Stimulated activated naive CD8-positive, alpha-beta T cell treated with anti-CD3 and anti-CD28 coated beads, Interleukin-15, amount 100 ng/mL, for 72 hours (primary cell): ENCODE measurements at places on chromosomes 5 and 9.
A peak's percentile ranks its signal among the peaks of the same experiment; 100 is the strongest.

DNA sequence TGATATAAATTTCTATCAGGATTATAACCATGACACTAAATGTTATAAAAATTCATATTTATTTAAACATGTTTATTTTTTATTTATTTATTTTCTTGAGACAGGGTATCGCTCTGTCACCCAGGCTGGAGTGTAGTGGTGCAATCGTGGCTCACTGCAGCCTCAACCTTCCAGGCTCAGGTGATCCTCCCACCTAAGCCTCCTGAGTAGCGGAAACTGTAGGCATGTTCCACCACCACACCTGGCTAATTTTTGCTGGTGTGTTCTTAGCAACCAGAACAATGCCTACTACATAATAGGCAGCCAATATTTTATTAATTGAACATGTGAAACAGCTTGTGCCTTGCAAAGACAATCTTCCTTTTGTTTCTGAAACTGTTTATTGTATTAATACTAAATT is 6.5 kb upstream of the PTBP3 start:
- no peak for DNase-seq

- DNase-seq, result no peak
Measured at GRCh38 chr9:129850821-129851550, 15.7 kb downstream of the USP20 start.

DNA sequence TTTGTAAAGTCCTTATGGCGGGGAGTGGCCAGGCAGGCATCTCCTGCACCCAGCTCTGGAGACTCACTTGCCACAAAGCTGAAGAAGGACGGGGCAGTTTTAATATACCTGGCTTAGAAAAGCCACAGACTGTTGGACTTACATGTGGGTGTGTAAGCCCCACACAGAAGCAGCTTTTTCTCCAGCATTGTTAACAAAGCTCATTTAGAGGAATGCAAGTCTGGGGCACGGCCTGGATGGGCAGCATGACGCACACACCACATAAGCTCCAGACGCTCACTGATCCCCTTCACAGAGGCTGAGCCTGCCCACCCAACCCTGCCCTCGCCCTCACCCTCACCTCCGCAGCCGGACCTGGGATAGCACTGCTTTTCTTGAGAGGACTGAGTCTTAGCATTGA is 58.0 kb upstream of the PDE8B start:
- DNase-seq, result no peak

DNA sequence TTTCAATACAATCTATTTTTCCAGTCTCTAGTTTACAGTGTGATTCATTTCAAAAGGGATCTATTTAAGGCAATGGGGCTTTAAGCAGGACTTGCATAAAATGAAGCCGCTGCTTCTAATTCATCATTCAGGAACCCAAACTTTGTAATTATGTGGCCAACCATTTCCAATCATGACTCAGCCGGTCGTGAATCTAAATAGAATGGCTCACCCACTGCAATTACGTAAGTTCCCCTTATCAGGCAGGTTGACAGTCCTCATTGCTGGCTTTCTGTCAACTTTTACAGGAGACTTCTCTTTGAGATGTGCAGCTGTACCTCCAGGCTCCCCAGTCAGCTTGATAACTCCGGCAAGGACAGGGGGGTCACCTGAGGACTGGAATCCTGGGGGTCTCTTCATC is 152.8 kb upstream of the DAP start:
- DNase-seq, result no peak

GRCh38 chr9:124329206-124329792 is 71.5 kb downstream of the NEK6 start:
- DNase-seq, result no peak

DNA sequence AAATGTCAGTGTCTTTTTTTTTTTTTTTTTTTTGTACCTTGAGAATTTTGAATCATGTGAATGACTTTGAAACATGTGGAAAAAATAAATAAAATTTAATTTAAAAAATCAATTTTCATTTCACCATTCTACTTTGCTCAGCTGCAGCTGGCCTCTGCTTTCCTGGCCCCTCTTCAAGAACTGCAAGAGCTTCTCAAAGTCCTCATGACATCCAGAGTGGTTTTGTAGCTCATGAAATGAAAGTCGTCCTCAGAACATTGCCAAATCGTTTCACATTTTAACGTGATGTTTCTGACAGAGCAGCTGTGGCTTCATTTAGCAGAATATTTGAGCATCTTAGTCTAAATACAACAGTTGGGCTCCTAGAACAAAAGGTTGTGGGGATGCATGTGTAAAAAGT is 47.9 kb upstream of the TMEM215 start:
- no peak for DNase-seq

DNA sequence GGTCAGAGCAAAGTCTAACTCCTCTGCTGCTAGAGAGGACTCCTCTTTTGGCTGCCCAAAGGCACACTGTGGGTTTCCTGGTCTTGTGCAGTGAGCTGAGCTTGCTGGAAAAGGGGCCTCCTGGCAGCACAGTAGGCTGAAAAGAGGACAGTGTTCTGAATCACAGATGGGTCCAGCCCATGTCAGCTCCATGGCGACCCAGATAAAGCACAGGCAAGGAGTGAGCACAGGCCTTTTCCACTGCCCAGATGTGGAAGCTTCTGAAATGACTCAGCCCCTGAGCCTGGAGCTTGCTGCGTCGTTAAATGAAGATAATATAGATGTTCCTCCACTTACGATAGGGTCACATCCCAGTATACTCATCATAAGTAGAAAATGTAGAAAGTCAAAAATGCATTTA is 8.1 kb downstream of the CCDC180 start:
- no peak for DNase-seq

DNA sequence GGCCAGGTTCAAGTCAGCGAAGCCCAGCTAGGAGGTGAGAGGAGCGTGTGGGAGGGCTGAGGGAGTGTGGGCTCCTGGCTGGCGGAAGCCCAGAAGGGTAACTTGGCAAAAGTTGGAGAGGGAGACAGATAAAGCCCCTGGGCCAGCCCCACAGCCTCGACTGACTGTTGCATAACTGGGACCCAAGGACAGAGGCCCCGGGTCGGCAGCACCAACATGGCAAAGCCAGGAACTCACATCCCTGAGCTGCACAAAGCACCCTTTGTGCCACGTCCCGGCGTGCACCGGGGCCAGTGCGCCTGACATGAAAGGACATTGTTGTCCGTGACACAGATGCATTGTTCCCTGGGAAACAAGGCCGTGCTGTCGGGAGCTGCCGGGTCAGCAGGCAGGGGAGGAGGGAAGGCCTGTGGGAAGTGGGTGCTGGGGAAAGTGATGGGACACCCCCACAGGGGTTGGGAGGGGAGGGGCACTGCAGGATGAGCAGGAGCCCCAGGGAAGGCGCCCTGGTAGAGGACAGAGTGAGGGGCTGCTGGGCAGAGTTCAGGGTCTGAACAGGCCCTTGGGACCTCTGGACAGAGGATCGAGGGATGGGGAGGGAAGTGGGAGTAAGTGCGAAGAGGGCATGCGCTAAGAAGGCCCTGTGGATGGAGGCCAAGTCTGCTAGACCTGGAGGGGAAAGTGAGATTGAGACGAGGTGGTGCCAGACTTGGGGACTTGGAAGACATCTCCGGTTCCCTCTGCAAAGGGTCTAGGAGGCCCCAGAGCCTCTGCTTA is 13.0 kb upstream of the DPM2 start:
- DNase-seq, result no peak

GRCh38 chr5:132405646-132406045 is 36.1 kb downstream of the SLC22A5 start:
- no peak for DNase-seq

DNA sequence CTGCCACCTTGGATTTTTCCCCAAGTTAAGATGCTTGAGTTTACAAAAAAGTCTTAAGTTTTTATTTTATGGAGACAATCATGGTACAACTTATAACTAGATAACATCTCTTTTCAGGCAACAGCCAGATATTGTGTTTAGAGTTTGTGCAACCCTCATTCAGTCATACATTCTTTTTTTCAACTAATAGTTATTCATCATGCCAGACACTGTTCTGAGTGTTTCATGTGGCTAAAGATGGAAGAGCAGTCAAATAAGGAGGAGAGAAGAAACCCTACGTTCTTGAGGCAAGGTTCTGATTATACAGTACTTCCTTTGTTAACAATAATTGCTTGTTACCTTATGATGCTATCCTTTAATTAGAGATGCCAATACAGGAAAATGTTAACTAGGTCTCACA is 42.1 kb upstream of the ZNF462 start:
- DNase-seq, result no peak

- DNase-seq, result no peak
Measured at GRCh38 chr5:54844266-54844665, 141.1 kb downstream of the ESM1 start.

- no peak for DNase-seq
Measured at GRCh38 chr9:3137347-3137695, 293.4 kb upstream of the PUM3 start.

DNA sequence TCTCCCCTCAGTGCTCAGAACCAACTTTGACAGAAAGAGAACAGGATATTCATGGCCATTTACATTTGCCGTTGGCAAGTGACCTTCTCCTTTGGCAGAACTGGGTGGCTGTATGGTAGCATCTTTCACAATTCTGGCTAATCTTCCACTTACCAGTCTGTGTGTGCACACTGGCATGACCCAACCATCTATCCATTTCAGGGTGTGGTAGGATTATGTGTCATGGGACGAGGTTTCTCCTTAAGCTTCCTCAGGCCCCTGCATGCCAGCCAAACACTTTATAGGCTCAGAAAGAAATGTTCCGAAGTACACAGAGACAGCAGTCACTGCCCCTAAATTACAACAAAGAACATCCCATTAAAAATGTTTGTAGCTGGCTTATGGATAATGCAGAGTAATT is 497.1 kb downstream of the NFIB start:
- no peak for DNase-seq

GRCh38 chr5:38531518-38531917 is 24.9 kb downstream of the LIFR start:
- DNase-seq, result no peak

DNA sequence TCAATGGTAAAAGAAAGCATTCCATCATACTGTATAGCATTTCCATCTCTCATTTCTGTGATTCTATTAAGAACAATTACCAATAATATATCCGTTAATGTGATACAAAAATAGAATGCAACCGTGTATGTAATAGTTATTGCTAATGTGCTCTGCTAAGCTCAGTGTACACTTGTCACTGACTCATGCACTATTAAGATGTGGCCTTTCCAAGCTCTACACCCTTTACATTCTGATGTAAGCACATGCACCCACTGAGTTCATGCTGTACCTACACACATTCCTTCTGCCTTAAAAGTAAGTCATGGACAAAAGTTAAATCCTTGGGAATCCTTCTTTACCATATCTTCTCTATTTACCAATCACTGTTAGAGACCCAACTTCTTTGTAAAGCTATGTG is 319.1 kb downstream of the ZSWIM6 start:
- no peak for DNase-seq

- peak; percentile 20 for DNase-seq
Measured at GRCh38 chr9:126915281-126915816, 767 bp downstream of the RALGPS1 start.

GRCh38 chr5:179905161-179905560 is 2.5 kb downstream of the TBC1D9B start:
- DNase-seq, result no peak

DNA sequence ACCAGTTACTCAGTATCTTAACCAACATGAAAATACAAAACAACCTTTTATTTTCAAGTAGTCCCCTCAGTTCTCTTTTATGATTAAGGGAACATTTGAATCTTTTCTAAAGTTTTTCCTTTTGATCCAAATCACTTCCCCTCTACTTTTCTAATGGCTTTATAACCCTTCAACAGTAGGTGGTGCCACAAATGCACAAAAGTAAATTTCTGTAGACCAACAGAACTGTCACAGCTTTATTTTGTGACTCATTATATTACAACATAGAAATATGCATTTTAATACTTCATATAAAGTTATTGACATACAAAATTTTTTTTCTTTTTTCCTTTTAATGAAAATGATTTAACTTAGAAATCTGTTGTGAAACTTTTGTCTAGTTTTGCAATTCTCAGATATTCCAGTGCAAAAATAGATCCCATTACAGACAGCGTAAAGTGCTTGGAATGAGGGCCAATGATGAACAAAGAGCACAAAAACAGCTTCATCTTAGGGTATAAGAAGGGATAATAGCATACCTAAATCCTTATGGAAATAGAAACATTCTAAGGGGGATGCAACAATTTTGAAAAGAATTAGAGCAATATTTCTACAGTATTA is 17.0 kb downstream of the NIPSNAP3B start:
- no peak for DNase-seq

- no peak for DNase-seq
Measured at GRCh38 chr5:139577689-139578290, 16.7 kb downstream of the UBE2D2 start.

DNA sequence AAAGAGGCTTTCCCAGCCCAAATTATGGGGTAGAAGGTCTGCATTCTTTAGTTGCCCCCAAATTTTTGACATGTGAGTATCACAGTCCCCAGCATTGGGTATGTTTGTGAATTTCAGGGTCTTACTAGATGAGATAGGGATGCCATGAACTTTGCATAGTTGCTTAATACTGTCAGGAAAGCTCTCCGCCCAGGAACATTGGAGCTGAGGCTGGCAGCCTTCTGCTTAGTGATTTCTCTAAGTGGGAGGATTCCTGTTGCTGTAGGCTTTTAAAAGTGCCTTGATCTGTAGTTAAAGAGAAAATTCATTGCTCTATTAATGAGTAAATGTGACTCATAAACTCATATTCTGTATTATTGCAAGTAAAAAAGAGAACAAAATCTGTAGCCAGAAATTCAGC is 206.9 kb downstream of the CAVIN4 start:
- DNase-seq, result no peak

DNA sequence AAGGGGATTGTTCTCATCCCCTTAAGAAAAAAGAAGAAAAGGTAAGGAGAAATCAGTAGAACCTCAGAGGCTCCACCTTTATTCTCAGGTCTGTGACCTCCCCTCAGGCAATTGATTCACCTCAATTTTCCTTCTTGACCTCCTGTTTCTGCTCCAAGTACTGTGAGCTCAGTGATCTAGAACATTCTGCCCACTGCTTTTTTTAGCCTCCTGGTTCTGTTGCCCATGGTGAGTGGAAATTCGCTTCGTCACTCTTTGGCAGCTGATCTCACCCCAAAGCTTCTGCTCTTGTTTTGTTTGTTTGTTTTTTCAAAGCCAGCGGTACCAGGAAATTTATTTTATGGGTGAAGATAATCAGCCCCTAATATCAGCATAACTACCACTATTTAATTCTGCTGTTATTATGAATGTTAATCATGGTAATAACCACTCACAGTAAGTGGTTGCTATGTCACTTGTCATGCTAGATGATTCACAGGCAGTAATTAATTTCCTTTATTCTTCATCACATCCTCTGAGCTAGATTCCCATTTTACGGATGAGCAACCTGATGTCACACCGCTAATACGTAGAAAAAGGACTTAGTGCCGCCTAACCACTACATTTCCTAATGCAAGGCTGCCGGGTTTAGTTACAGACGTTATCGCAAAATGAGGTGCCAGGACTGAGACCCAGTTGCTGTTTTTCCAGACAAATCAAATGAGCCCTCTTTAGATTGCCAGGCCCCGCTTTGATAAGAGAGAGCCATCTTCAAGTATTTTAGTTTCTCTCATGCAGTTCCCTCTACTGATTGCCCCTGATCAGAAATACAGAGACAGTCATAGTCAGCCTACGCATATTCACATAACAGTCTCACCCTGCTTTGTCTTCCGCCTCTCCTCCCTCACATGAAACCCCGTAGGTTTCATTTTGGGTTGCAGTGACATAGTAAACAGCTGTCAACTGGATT is 78.2 kb downstream of the CYFIP2 start:
- no peak for DNase-seq

- no peak for DNase-seq
Measured at GRCh38 chr9:123757547-123757946, 172.4 kb downstream of the DENND1A start.
